ENCODE measurements at places on chromosomes 5 and 9.
A peak's percentile ranks its signal among the peaks of the same experiment; 100 is the strongest.

- DNase-seq: peak; percentile 12
These were observed 4.0 kb upstream of the PSAT1 start for GRCh38 chr9:78292716-78293497.

DNA sequence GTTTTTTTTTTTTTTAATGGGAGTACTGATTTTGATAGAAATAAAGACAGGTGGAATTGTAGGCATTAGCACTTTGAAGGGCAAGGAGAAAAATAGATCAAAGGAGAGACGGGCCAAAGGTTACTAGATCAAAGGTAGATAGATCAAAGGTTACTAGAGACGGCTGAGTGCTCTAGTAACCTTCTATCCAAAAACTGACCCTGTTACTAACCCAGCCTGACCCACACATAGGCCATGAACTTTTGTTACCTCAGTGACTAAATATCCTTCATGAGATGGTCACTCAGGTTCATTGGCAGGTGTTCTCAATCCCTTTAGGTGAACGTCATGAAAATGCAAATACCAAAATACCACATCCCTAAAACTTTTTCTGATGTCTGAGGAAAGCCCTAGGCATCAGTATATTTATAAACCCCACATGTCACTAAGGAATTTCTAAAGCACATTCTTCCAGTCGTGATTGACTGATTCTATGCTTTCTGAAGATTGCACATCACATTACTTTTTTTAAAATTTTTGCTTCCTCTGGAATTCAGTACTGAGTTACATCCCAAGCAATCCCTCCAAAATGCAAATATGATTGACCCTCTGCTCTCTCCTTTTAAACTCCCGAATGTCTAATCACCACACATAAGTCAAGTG is 772.7 kb downstream of the BRINP1 start:
- DNase-seq: no peak

GRCh38 chr5:1174122-1174936 is 27.1 kb upstream of the SLC6A19 start:
- peak; percentile 15 for DNase-seq

DNA sequence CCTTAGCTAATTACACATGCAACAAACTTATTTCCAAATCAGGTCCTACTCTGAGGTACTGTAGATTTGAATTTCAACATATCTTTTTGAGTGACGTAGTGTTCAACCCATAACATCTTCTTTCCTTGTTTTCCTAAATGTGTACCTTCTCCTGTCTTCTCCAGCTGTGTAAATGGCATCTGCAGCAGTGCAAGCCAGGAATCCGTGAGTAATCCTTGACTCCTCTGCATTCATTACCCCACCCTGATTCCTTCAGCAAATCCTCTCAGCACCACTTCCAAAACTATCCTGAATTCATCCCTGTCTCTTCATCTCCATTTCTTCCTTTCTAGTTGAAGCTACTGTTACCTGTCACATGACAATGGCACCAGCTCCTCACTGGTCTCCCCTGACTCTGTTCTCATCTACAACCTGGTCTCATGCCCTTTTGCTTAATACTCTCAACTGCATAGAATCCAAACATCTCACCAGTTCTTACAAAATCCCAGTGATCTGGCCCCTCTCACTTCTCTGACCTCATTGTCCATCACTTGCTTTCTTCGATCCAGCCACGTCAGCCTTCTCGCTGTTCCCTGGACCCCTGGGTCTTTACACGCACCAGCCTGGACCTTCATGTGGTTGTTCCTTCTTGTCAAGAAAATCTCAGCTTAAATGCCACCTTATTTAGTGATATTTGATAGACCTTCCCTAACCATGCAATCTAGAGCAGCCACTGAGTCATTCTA is 14.6 kb upstream of the TRAF1 start:
- no peak for DNase-seq

GRCh38 chr5:157519579-157520253 is 55.9 kb downstream of the ADAM19 start:
- DNase-seq: no peak

GRCh38 chr5:6096101-6096500 is 282.2 kb downstream of the MED10 start:
- DNase-seq: no peak

GRCh38 chr5:108634010-108634616 is 113.6 kb upstream of the FER start:
- no peak for DNase-seq

- DNase-seq: peak; percentile 64
These were observed 156.2 kb downstream of the MELK start for GRCh38 chr9:36728651-36729520.

GRCh38 chr9:35842795-35843194 is 13.8 kb downstream of the TMEM8B start:
- no peak for DNase-seq
